ENCODE measurements at places on chromosomes 4 and X.
A peak's percentile ranks its signal among the peaks of the same experiment; 100 is the strongest.

DNA sequence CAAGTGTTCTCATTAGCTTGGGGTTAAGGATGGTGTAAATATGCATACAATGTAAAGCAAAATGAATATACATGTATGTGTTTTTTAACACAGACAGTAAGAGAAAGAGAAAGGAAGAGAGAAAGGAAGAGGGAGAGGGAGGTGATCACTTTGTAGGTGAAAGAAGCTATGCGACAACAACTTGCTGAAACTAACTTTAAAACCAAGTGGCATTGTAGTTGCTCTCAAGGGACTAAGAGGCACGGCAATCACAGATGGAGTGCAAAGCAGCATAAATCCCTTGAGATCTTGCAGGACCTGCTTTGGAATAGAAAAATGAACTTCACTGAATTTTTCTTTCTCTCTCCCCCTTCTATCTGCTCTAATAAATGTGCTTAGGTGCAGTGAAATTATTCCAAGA is 1665.0 kb upstream of the TENM3 start:
- no peak for DNase-seq

- DNase-seq = no peak
These were observed 71.1 kb upstream of the KCNIP4 start for GRCh38 chr4:22019676-22020075.

DNA sequence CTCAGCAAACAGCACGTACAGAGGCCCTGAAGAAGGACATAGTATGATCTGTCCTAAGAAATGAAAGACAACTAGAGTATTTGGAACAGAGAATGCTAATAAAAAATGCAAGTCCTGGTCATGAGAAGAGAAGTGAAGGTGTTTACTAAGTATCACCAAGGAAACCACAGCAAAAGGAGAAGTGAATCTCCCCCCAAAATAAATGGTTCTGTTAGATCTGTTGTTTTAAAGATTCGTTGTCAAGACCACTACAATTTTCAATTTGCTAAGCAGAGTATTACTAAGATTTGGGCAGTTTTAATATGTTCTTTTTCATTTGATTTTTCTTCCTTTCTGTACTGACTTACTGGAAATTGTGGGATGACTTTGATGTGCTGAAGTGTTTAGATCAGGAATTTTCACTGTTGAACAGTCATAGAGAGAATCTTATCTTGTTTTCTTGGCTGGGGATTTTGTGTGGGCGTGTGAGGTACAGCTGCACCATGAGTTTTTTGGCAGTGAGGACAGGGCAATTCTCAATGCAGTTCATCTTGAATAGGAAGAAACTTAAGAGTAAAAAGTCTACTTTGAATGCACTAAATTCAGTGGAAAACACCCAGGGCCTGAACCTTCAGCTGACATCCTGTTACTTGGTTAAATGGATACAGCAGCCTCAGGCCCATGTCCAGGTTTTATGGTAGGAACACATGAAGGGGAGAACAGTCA is 132.2 kb downstream of the STIM2 start:
- DNase-seq = no peak

DNA sequence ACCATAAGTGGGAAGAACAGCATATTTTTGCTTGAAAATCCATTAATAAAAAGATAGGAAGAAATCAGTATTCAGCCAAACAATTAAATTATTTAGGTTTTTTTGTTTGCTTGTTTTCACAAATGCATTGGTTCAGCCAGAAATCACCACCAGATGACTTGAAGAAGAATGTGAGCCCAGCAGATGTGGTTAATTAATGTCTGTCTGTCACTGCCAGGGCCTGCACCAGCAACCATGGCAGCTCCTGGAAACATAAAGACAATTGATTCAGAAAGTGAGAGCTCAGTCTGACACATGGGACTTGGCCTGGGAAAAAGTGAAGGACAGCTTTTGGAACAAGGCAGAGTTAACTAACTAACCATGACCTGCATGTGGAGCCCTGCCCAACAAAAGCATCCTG is 74.0 kb downstream of the MAOB start:
- no peak for DNase-seq

- DNase-seq = no peak
These were observed 71.8 kb downstream of the C4orf33 start for GRCh38 chr4:129167640-129168260.

GRCh38 chr4:121978172-121978516 is 26.3 kb upstream of the TRPC3 start:
- no peak for DNase-seq

DNA sequence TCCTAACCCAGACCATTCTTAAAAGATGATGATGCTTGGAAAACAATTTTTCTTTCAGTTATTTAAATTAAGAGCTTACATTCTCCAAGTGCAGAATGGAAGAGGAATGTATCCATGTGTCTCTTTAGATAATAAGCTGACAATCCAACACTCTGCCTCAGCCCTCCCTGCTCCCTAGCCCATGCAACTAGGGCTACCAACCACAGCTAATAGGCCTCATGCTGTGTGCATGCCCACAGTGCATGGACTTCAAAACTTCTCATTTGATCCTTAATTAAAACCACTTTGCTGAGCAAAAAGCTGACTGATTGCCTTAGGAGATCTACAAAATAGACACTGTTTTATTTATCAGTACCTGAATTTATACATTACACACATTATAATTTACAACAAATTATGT is 473.9 kb downstream of the GALNTL6 start:
- no peak for DNase-seq

- DNase-seq = no peak
These were observed 1.2 kb upstream of the FGFBP2 start for GRCh38 chr4:15964159-15964558.

DNA sequence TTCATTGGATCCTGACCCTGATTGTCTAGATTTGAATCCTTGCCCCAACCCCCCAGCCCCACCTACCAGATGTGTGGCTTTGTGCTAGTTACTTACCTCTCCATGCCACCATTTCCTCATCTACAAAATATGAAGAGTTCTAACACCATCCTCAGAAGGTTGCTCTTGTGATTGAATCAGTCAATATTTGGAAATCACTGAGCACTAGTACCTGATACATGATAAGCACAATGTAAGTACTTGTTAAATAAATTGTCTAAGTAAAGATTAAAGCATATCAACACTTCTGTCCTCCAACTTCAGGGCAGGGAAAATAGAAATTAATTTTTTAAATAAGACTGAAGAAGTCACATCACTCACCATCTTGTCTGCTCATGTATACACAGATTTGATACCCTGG is 249.6 kb upstream of the KLF3 start:
- DNase-seq = no peak

DNA sequence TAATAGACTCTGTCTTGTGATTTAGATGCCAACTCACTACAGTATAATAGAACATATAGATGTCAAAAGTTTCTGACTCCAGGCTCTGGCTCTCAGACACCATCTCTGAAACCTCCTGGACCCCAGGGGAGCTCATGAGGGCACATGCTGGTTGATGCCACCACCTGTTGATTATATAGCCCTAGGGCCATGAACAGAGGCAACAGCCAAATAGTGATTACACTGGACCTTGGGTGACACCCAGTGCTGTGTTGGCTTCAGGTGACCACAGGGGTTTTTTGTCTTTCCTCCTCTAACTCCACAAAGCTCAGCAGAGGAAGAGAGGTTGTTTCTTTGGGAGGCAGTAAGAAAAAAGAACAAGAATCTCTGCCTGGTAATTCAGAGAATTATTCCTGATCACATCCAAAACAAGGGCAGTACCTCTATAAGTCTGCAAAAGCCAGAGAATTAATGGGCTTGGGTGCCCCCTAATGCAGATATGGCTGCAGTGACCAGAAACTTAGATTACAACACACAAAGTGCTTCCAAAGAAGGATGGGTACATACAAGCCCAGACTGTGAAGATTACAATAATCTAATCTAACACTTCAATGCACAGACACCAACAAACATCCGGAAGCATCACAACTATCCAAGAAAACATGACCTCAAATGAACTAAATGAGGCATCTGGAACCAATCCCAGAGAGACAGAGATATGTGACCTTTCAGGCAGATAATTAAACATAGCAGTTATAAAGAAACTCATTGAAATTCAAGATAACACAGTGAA is 1920.6 kb downstream of the ARAP2 start:
- peak; percentile 79 for DNase-seq

- no peak for DNase-seq
These were observed 42.4 kb downstream of the PTTG2 start for GRCh38 chr4:38002451-38003071.

DNA sequence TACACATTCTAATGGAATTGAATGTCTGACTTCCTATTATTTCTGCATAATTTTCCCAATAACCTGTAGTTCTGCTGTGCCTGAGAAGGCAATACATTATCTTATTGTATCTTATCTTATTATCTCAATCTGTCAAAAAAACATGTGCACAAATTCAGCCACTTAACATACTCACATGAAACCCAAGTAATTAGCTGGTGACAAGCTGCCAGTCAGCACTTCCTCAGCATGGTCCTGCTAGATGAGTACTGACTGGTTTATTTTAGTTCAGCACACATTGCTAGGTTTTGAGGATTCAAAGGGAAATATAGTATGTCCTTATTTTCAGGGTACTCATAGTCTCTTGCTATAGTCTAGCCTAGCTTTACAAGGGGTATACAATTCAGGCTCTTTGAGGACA is 17.9 kb upstream of the FGG start:
- no peak for DNase-seq

DNA sequence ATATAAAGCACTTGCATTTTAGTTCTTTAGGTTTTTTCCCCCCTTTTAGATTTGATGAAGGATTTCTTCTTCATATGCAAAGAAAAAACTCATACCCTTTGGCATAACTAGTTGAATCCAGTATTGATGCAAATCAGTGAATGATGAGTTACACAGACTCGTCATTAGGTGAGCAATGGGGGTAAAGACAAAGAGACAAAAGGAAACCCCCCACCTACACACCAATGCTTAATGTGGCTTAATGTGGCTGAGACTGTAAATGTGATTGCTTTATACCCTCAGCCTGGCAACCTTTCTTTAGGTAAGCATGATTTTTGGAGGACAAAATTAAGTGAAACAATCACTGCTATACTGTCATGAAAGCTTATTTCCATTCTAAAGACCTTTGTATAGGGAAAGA is 39.5 kb downstream of the CD40LG start:
- DNase-seq = no peak

GRCh38 chr4:1367936-1368289 is 20.9 kb downstream of the UVSSA start:
- no peak for DNase-seq

GRCh38 chrX:104707572-104707971 is 141.6 kb downstream of the IL1RAPL2 start:
- no peak for DNase-seq

DNA sequence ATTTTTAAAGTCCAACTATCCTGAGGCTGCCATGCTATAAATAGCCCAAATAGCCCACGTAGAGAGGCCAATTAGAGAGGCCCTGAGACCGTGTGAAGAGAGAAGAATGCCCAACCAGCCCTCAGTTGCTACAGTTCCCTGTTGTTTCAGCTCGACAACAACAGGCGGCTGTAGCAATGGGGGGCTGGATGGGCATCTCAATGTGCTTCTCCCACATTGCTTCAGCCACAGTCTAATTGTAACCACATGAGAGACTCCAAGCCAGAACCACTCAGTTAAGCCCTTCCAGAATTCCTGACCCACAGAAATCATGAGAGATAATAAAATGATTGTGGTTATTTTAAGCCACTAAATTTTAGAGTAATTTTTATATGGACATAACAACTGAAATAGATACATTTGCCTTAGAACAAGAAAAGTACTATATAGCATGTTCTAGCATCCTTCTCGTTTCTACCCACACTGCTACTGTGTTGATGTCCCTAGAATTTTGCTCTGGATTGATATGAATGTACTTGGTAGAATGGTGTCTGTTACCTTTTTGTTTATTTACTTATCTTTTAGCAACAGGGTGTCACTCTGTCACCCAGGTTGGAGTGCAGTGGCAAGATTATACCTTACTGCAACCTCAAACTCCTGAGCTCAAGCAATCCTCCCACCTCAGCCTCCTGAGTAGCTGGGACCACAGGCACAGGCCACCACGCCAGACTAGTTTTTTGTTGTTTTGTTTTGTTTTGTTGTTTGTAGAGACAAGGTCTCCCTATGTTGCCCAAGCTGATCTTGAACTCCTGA is 436.4 kb downstream of the BCOR start:
- DNase-seq = no peak

GRCh38 chrX:150197388-150197787 is 165.7 kb upstream of the MAMLD1 start:
- DNase-seq = no peak

GRCh38 chr4:126604268-126604867 is 1028.4 kb upstream of the INTU start:
- DNase-seq = no peak

GRCh38 chr4:114487101-114487500 is 111.5 kb upstream of the UGT8 start:
- DNase-seq = no peak

GRCh38 chr4:138828926-138829325 is 186.7 kb upstream of the NOCT start:
- no peak for DNase-seq

GRCh38 chr4:142844782-142845181 is 1.3 kb downstream of the INPP4B start:
- DNase-seq = no peak

DNA sequence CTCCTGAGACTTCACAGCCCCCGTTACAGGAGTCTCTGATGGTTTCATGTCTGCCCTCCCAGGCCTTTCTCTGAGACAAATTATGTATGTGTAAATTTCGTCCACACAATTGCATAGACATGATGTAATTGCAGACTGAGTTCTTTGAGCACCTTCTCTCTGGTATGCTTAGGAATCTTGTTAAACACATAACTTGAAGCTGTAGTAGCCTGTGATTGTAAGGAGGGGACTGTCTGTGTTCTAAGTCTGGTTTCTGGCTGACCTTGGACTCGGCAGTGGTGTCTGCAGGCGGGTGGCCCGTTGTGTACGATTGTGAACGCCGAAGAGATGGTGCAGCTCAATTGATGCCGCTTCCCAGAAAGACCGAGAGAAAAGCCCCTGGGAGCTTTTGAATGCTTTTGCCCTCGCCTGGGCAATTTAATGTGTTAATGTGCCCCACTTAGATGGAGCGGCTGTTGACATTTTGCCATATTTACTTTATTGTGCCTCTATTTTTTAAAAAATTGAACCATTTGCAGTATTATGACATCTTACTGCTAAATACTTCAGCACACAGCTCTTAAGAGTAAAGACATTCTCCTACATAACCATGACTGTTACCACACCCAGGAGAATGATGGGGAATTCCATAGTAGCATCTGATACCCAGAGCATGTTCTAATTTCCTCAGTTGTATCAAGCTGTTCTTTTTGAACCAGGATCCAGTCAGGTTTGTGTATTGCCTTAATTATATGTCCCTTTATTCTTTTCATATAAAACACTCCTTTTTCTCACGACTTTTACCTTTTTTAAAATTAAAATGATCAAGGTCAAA is 58.4 kb upstream of the TADA2B start:
- DNase-seq = no peak

GRCh38 chr4:53576676-53577372 is 14.5 kb downstream of the LNX1 start:
- DNase-seq = peak; percentile 16

DNA sequence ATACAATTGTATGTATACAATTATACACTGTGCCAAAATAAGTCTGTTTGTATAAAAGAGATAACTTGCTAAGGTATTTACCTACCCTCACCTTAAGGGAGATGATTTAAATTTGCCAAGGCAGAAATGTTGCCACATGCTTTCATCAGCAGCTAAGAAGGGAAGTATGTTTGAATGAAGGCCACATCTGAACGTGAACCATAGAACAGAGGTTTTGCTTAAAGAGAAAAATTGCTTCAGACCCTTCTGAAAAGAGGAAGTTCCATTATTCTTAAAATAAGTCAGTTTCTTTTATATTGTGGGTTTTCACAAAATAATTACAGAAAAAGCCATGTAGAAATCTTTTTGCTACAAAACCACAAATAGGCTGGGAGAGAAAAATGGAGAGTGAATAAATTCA is 621.5 kb upstream of the HTR2C start:
- no peak for DNase-seq
